Esophagus muscularis mucosa (tissue), 4 donors: ENCODE measurements at places on chromosomes 12 and 14. TPM values are rescaled to one million over a fixed set of nuclear protein-coding genes. Genes with fewer than 3 reads are reported as not detected.

Gene DPF3
- total RNA-seq: 0.78 TPM

Gene LALBA
- total RNA-seq: not detected

Gene GPRC5D
- total RNA-seq: not detected

Gene PRR4
- 2.1 TPM for total RNA-seq

Gene MYF5
- total RNA-seq: not detected

DNA sequence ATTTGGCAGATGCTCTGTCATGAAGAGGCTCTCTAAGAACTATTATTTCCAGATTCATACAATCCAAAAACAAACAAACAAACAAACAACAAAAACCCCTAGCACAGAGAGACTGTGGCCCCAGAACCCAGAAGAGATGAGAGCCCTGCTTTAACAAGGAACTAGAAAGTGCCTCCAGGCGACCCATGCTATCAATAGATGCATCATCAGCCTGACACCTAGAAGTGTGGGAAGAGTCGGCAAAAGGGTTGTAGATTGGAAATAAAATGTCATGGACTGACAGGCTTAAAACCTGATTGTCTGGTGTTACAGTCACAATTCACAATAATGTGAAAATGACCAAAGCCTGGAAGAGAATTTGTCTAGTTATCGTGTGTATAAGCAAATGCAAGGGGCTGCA is 50.6 kb upstream of the FLRT2 start:
- DNase-seq: no peak

- DNase-seq: no peak
Observed at GRCh38 chr12:1204581-1205121, 213.6 kb downstream of the ERC1 start.

DNA sequence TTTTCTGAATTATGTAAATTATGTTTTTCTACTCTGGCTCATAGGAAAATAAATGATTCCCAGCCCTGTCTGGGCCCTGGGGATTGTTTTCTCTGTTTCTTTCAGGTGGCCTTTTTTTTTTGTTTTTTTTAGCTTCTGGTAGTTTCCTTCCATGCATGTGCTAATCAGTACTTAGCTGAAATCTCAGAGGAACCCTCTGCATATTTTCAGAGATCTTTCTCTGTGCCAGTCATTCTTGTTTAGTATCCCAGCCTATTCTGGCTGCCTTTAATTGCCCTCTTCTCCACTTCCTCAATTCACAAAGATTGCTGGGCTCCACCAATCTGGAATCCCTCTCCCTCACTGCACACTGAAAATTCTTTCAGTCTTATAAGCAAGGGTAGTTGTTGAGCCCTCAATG is 46.9 kb downstream of the CNOT2 start:
- DNase-seq: no peak

- no peak for DNase-seq
Observed at GRCh38 chr12:67958187-67958586, 31.1 kb upstream of the IFNG-AS1 start.

- no peak for DNase-seq
Observed at GRCh38 chr14:95218472-95219193, 61.3 kb upstream of the DICER1 start.

- no peak for DNase-seq
Observed at GRCh38 chr12:71092290-71092689, 65.5 kb downstream of the TSPAN8 start.

DNA sequence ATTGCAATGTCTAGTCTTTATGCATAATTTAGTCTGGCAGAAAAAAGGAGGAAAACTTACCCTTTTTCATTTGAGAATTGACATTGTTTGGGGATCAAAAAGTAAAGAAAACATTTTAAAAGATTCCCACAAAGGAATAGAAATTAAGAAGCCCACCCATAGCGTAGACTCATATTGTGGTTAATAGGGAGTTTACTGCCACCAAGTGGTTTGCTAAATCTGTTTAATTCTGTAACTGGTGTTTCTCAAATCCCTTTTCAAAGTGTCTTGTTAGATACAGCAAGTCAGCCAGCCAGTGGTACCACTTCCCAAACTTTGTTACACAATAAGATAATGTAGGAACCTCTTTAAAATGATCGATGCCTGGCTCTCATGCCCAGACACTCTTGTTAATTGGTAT is 180.3 kb downstream of the IPO8 start:
- no peak for DNase-seq

DNA sequence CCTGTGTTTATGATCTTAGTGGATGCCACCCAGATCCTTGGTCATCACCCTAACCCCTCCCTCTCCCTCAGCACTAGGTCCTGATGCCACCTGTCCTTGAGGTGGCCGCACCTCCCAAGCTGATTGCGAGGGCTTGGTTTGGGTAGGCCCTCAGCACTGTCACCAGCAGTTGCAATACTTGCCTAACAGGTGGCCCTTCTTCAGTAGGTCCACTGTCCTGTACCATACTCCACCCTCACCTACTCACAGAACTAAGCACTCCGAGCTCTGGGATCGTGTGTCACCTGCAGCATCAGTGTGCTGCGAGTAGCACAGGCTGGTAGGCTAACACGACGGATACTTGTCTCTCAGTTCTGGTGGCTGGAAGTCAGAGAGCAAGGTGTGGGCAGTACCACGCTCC is 14.0 kb upstream of the SERPINA12 start:
- DNase-seq: no peak

GRCh38 chr12:8087666-8088065 is 5.6 kb downstream of the NECAP1 start:
- DNase-seq: no peak

GRCh38 chr12:130186651-130187268 is 24.5 kb downstream of the FZD10 start:
- DNase-seq: no peak

GRCh38 chr14:70822530-70823185 is 13.3 kb upstream of the MAP3K9 start:
- DNase-seq: no peak

DNA sequence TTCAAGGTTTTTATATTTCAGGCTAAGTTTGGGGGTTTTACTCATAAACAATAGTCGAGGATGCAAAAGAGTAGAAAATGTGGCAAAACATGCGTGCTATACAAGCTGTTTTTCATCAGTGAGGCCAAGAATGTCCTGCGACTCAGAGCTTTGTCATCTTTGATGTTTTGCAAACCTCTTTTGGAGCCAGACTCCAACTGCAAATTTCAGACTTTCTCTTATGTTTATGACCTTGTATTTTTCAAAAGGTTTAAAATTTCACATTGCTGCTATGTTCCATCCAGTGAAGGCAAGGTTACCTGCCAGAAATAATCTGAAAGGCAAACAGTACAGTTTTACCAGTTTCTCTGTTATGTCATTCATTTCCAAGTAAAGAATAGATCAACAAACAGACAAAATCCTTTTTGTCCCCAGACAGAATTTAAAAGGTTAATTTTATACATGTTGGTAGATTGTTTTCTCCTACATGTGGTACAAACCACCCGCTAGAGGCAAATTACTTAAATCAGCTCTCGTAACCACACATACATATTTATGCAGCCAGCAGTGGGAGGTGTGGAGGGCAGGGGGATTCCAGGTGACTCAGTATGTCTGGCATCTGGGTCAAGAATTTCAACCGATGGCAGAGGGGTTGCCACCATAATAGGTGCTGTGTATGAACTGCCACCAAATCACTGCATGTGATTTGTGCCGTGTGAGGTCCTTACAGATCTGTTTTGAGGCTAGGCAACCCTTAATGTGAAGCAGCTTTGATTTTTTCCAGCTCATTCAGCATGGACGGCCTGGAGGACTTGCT is 119.8 kb upstream of the CPM start:
- DNase-seq: no peak

DNA sequence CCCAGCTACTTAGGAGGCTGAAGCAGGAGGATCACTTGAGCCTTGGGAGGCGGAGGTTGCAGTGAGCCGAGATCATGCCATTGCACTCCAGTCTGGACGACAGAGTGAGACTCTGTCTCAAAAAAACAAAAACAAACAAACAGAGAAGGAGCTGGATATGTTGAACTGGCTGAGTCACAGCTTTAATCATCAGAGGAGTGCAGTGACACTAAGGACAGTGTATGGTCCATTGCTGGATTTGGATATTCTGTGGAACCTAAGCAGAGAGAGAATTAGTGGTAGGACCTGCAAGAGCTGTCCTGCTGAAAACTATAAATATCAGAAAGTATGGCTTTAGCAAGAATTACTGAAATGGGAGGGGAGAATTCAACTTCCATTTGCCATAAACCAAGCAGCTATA is 163.0 kb upstream of the PELI2 start:
- no peak for DNase-seq

DNA sequence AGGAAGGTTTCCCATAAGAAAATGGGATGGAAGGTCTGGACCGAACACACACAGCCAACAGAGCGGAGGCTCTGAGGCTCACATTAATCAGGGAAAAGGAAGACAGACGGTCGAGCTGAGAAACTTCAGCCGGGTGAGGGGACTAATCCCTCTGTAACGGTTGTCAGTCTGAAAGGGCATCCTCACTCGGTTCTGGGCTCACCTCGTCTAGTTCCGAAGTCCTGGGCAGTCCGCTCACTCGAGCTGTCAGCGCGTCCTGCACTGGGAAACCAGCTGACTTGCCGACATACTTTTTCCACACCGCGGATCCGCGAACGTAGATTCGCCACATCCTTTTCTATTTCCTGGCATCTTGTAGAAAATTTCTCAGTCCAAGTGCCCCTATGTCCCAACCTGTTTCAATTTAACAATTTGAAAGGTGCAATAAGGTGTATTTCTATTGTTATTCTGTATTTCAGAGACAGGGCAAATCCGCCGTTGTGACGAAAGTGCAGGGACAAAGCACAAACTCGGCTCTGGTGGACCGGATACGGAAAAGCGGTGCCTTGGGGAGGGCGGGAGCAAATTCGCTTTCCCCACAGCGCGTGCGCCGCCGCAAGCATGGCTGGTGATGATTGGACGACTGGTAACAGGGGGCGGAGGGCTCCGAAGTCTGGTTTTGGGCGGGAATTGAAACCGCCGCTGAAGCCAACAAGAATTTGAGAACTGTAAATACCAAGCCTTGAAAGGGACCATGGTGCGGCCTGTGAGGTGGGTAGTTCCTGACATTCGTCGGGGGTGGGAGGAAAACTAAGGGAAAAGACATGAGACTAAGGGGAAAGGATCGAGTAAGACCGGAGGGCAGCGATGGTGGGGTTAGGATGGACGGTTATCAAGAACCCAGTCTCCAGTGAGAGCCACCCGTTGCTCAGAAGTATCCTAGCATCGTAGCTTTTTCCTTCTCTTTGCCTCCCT is at the start of gene RAD51AP1:
TSS of gene RAD51AP1 (plus strand) at position 684 of the 954 bp plus-strand sequence. CDS start at position 734, 50 bp downstream.
- DNase-seq: peak; percentile 98

DNA sequence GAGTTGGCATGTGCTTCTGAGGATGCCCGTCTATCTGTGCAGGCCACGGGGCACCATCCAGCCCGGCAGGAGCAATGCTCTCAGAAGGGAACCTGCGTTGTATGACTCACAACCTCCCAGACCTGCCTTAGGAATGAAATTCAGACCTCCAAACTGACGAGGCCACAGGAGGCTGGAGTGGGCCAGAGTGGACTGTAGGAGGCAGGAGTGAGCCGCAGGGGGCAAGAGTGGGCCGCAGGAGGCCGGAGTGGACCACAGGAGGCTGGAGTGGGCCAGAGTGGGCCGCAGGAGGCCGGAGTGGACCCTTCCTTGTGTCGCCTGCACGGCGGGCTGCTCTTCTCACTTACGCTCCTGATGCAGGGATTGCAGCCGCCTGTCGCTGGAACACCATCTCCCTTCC is 11.1 kb upstream of the FBRSL1 start:
- DNase-seq: no peak

DNA sequence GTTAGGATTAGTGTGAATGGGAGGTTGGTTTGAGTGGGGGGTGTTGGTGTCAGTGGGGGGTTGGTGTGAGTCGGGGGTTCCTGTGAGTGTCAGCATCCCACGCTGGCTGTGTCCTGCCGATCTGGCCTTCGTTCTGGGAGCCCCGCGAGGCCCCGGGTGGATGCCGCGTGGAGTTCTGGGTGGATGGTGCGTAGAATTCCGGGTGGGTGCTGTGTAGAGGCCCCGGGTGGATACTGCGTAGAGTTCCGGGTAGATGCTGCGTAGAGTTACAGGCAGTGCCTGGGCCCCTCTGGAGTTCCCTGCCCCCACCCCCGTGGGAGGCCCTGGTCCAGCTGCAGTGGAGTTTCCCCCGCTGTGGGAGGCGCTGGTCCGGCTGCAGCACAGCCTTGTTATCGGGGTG is 8.7 kb downstream of the NOC4L start:
- DNase-seq: no peak

DNA sequence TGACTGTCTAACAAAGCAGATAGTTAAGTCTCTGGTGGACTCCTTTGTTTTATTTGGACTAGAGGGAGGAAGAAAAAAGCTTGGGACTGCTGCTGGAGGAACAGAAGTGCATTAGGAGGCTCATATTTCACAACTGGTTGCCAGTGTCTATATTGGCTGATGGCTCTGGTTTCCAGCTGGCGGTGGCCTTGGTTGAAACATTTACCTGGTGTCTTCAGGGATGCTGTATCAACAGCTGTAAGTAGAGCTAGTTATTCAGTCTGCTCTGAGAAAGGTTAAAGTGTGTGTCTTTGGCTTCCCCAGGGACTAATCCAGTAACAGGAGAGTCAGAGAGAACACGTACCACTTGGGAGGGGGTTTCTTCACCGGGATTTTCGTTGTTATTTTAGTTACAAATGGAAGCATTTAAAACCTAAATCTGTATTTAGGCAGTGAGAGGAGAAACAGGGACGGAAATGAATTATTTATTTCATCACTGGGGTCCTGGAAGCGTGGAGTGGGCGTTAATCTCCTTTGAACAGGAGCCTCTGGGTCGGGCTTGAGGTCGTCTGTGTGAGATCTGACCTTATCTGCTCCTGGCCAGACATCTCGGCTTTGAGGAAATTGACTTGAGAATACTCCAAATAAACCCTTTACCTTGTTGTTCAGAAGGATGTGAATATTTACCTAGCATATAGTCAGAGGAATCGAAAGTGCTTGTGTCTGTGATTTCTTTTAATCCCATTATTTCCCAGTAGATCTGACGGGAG is 149.9 kb downstream of the NRXN3 start:
- peak; percentile 86 for DNase-seq
